ENCODE measurements at places on chromosomes 7 and 10. TPM values are rescaled to one million over a fixed set of nuclear protein-coding genes. Genes with fewer than 3 reads are reported as not detected.

GBX1 gene
- not detected for total RNA-seq

GRCh38 chr10:113459626-113460280 is 93.1 kb upstream of the HABP2 start:
- no peak overlapping the region for H3K4me3 ChIP-seq
- no peaks in the 10 kb centered on the region for H3K36me3 ChIP-seq
- no peak for ATAC-seq

GRCh38 chr10:43640603-43641002 is 8.1 kb downstream of the ZNF32 start:
- H3K27me3 ChIP-seq = no peaks in the 10 kb centered on the region
- no peak for ATAC-seq
- no peak overlapping the region for H3K27ac ChIP-seq
- peaks cover 30% of the 10 kb centered on the region for H3K36me3 ChIP-seq
- H3K4me1 ChIP-seq = no peaks in the 10 kb centered on the region

- H3K4me1 ChIP-seq = peaks cover 6% of the 10 kb centered on the region
- no peaks in the 10 kb centered on the region for H3K36me3 ChIP-seq
- peaks cover 9% of the 10 kb centered on the region for H3K27me3 ChIP-seq
- H3K4me3 ChIP-seq = no peak overlapping the region
- no peak overlapping the region for H3K27ac ChIP-seq
- no peak for ATAC-seq
Observed at GRCh38 chr7:106127984-106128780, 16.1 kb upstream of the SYPL1 start.

GRCh38 chr10:33473688-33474087 is 139.2 kb upstream of the NRP1 start:
- H3K4me1 ChIP-seq = no peaks in the 10 kb centered on the region
- H3K36me3 ChIP-seq = no peaks in the 10 kb centered on the region
- no peak overlapping the region for H3K27ac ChIP-seq
- peaks cover 19% of the 10 kb centered on the region for H3K27me3 ChIP-seq
- peak; percentile 59 for ATAC-seq

Measured in activated T-helper 17 cell treated with anti-CD3 and anti-CD28 coated beads, Interleukin-2, amount 50 U/mL, for 72 hours (primary cell).